ENCODE measurements at places on chromosomes 11 and 22. TPM values are rescaled to one million over a fixed set of nuclear protein-coding genes. Genes with fewer than 3 reads are reported as not detected.

The LGALS12 gene
- not detected for total RNA-seq

The MB gene
- total RNA-seq, result 0.82 TPM

The FAM180B gene
- total RNA-seq, result not detected

The C11orf16 gene
- not detected for total RNA-seq

The SMC1B gene
- total RNA-seq, result not detected

The C11orf97 gene
- total RNA-seq, result not detected

The TMPRSS13 gene
- 0.09 TPM for total RNA-seq

The MUC5AC gene
- under 0.01 TPM for total RNA-seq

The CASP5 gene
- total RNA-seq, result not detected

The OR2AG2 gene
- total RNA-seq, result 2.3 TPM
